Lung (tissue), 17 donors: ENCODE measurements at places on chromosomes 2 and 18. TPM values are rescaled to one million over a fixed set of nuclear protein-coding genes. Genes with fewer than 3 reads are reported as not detected.

The VAMP5 gene
- 68.8 TPM for total RNA-seq

The RAB27B gene
- 8.2 TPM for total RNA-seq

The CCDC121 gene
- 12.8 TPM for total RNA-seq

The WNT6 gene
- 0.54 TPM for total RNA-seq

- H3K36me3 ChIP-seq = peaks cover 3% of the 10 kb centered on the region
- H3K27me3 ChIP-seq = no peaks in the 10 kb centered on the region
- DNase-seq = no peak
- H3K27ac ChIP-seq = no peak overlapping the region
- no peak overlapping the region for H3K4me3 ChIP-seq
- no peaks in the 10 kb centered on the region for H3K4me1 ChIP-seq
These were observed 54.4 kb downstream of the CCDC88A start for GRCh38 chr2:55365303-55365702.

GRCh38 chr2:134778372-134778771 lies 59.6 kb upstream of the TMEM163 start:
- H3K4me1 ChIP-seq = peaks cover 1% of the 10 kb centered on the region
- H3K27ac ChIP-seq = no peak overlapping the region
- DNase-seq = no peak
- no peaks in the 10 kb centered on the region for H3K27me3 ChIP-seq
- no peaks in the 10 kb centered on the region for H3K36me3 ChIP-seq

- no peak overlapping the region for H3K27ac ChIP-seq
- no peak overlapping the region for H3K4me3 ChIP-seq
- H3K4me1 ChIP-seq = no peaks in the 10 kb centered on the region
- no peaks in the 10 kb centered on the region for H3K27me3 ChIP-seq
- H3K36me3 ChIP-seq = no peaks in the 10 kb centered on the region
These were observed 332.8 kb upstream of the UBE2E3 start for GRCh38 chr2:180647621-180648020.

- H3K4me3 ChIP-seq = no peak overlapping the region
- no peak for DNase-seq
- no peaks in the 10 kb centered on the region for H3K36me3 ChIP-seq
- H3K4me1 ChIP-seq = no peaks in the 10 kb centered on the region
- no peaks in the 10 kb centered on the region for H3K27me3 ChIP-seq
- no peak overlapping the region for H3K27ac ChIP-seq
These were observed 21.9 kb downstream of the GALNT3 start for GRCh38 chr2:165772183-165772582.

- no peaks in the 10 kb centered on the region for H3K36me3 ChIP-seq
- H3K27me3 ChIP-seq = no peaks in the 10 kb centered on the region
- no peak for DNase-seq
- H3K27ac ChIP-seq = no peak overlapping the region
- H3K4me3 ChIP-seq = no peak overlapping the region
These were observed 110.6 kb upstream of the LYPD1 start for GRCh38 chr2:132780651-132781050.
